ENCODE measurements at places on chromosomes 5 and 9. TPM values are rescaled to one million over a fixed set of nuclear protein-coding genes. Genes with fewer than 3 reads are reported as not detected.

DNA sequence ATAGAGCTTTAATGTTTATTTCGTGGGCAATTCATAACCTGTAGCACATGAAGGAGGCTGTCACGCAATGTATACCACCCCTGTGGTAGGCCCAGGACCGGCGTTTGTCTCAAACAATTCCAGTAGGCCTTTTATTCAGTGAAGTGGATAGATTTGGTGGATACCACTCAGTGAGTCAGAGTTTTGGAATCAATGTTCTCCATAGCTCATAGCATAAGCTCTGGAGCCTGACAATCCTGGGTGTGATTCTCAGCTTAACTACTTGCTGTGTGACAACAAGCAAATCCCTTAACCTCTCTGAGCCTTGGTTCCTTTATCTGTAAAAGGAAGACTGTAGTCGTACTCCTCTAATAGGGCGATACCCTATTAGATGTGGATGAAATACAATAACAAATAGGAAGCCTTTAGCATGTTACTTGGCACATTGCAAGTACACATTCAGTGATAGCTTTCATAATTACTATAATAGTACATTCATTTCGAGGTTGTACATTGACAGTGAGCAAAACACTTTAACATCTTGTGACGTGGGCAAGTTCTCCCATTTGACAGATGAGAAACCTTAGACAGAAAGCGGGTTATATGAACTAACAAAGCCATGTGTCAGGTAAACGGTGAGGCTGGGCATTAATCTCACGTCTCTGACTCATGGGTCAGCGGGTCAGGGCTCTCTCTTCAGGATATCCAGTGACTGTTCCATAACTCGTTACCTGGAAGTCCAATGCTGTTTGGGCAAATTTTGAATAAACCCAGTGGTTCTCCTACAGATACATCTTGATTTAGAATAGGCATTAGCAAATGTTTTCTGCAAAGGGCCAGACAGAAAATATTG lies 130.8 kb downstream of the C9orf152 start:
- peak; percentile 77 for DNase-seq

The FOXD4 gene
- not detected for total RNA-seq

The CNTNAP3B gene
- not detected for total RNA-seq

The IFNB1 gene
- not detected for total RNA-seq

GRCh38 chr5:62082370-62082801 lies 223.6 kb upstream of the KIF2A start:
- peak; percentile 79 for DNase-seq

GRCh38 chr9:35548571-35548970 lies 56.5 kb upstream of the TESK1 start:
- peak; percentile 55 for DNase-seq

All from GM23248 (cell line).